ENCODE measurements at places on chromosomes 16 and 17.
A peak's percentile ranks its signal among the peaks of the same experiment; 100 is the strongest.

DNA sequence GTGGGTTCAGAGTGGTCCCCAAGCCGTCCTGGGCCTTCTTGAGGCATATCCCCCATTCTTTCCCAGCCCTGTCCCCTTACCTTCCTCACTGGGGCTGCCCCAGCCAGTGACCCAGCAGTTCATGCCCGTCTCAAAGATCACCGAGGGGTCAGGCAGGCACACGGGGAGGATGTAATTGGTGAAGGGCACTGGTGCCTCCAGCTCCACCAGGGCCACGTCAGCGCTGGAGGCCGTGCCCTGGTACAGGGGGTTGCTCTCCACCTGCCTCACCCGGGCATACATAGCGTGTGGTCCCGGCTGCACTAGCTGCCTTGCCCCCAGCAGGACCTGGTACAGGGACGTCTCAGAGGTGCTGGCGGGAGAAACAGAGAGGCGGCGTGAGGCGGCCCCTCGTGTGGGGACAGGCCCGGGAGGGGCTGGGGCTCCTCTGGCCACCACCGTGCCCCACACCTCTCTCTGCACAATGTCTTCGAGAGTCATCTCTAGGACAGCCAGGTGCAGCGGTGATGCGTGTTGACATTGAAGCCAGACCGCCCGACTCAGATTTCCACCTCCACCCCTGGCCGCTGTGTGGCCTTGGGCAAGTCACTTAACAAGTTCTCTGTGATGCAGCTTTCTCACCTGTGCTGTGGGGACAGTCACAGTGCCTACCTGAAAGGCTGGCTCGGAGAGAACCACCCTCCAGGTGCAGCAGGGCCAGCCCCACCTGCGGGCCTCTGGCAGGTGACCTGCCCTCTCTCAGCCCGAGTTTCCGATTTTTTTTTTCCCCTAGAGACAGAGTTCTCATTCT is 5.8 kb downstream of the PRSS27 start:
- no peak for DNase-seq

DNA sequence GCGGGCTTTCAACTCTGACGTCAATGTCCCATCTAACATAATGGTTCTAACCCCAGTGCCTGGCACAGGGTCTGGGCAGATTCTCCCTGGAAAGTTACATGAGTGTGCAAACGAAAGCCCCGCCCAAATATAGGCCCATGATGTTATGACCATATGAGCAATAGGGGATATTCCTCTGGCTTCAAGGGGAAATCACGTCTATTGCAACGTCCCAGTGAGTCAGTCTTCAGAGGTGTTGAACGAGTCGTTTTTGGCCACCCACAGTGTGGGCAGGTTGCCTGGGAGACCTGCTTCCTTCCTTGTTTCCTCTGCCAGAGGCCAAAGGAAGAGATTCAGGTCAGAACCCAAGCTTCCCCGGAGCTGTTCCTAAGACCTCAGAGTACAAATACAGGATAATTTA is 30.3 kb downstream of the PIK3R5 start:
- peak; percentile 42 for DNase-seq

DNA sequence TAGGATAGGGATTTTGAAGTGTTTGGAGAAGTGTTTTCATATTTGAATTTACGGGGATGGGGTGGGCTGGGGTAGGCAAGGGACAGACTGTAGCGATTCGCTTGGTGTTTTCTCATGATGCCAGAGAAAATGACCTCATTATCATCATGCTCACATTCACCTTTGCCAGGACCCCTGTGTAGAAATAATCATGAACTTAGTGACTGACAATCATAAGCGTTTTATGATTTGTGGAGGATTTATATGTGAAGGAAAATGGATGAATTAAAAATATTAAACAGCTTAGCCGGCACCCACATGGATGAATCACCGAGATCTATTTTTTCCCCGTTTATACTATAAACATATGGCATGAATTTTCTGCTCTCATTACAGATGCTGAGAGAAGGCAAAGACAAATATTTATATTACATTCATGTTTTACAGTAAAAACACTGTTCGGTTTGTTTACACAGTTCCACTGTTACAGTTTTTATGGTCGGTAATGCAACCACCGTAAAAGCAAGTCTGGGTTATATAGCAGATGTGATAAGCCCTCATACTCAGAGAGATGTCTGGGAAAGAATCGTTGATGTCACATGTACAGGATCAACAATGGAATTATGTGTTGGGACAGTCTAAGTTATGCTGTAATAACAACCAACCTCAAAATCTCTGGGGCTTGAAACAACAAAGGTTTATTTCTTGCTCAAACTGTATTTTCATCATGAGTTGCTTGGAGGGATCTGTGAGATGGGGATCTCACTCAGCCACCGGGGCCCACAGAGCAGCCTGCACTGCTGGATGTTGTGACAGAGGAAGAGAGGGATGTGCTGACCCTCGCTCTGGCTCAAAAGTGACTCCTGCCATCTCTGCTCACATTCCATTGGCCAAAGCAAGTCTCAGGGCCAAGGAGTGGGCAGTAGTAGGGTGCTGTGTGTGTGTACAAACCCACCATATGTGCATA is 85.1 kb downstream of the WWOX start:
- peak; percentile 79 for DNase-seq

DNA sequence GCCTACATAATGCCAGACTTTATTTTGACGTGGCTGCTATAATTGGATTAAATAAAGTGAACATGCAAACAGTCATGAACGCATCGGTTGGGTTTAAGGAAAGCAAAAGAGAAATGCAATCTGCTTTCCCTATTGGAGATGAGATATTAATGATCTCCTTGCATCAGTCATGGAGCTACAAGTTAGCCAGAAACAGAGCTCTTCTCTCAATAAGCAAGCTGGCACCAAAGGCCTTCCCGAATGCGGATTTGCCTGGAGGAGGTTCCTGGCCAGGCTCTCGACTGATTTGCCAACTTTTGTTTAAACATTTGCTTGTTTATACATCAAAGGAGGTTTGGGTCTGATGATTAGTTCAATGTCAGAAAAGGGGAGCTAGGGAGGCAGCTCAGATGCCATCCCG is 318.4 kb downstream of the XYLT1 start:
- no peak for DNase-seq

GRCh38 chr17:79315358-79316105 is 240.9 kb downstream of the ENGASE start:
- no peak for DNase-seq

DNA sequence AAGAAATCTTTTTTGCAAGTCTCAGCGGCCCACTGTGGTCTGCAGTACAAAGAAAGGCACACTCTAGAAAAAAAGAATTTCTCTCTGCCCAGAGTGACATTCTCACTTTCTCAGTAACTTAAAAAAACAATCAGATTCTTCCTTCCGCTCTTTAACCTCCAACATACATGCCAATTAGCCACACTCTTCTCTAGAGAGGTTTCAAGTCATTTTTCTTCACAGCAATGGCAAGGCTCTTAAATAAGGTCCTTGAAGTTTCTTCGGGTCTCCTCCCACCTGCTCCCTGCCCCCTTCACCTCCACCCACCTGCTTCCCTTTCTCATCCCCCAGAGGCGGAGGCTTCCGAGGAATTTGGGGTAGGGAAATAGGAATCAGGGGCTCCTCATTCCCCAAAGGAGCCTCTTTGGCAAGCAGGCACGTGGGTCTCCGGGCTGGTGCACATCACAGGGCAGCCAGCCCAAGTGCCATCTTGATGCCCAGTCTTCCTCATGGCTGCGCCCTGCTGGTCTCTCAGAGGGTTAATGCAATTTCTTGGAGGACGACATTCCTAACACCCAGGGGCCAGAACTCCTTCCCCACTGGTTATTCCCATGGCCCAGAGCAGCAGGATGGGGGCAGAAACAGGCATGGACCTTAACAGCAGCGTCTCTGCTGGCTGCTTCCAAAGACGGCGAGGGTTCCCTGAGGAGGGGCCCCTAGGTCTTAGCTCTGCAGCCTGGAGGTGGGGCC is 855 bp upstream of the MEOX1 start:
- no peak for DNase-seq

- no peak for DNase-seq
Observed at GRCh38 chr17:36880268-36880905, 56.9 kb upstream of the LHX1 start.

DNA sequence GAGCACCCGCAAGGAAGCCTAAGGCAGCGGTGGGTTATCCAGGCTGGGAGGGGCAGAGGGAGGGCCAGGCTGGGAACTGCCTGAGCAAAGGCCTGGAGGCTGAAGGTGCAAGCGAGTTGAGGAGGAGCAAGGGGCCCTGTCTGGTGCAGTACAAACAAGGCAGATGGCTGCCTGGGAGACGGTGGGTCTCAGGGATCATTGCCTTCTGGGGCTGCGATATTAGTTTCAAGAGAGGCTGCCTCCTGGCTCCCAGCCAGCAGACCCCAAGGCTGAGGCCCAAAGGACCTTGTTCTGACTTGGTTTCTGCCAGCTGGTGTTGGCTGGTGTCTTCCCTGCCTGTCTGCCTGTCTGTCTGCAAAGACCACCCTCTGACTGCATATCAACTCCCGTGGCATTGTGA is 154.0 kb downstream of the IRF8 start:
- DNase-seq, result no peak

DNA sequence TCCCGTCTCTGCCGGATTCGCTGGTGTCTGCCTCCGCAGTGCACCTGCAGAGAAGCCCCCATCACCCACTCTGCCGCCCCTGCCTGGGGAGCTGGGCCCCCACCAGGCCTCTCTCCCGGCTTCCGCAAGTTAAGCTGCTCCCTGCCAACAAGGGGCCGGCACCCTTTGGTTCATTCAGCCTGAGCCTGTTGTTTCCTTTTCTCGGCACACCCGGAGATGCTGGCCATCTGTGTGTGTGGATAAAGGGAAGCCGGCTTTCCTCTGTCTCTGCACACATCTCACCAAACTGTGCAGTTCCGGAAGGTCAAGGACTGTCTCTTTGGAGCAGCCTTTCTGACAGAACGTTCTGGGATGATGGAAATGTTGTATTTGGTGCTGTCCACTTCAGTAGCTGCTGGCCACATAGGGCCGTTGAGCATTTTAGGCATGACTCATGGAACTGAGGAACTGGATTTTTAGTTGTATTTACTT is 6.8 kb downstream of the MAPK8IP3 start:
- no peak for DNase-seq

DNA sequence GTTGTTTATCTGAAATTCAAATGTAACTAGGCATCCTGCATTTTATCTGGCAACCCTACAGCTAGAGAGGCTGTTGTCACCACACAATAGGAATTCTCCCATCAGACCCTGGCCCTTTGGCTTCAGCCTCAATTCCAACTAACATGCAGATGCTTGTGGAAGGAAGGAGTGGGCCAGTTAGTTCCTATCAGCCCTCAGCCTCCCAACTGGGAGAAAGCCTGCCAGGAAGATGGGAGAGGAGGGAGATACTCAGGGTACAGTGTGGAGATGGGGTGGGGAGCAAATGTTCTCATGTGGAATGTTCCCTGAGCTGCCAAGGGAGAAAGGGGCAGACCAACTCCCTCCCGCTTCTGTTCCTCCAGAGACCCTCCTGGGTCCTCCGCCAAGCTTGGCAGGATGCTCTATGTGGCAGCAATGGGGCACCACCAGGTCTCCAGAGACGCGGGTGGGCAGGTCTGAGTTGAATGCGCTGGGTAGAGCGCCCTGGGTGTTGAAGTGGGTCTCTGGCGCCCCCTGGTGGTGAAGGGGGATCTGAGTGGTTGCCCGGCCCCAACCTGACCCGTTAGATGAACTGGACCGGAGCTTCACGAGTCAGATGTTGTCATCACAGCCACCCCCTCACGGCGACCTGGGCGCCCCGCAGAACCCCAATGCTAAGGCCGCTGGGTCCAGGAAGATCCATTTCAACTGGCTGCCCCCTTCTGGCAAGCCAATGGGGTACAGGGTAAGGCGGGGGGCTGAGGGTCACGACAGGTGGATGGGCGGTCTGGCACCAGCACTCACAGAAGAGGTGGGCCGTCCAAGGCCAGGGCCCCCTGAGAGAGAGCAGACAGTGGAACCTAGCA is 15.2 kb downstream of the GALK1 start:
- peak; percentile 90 for DNase-seq

GRCh38 chr17:79023180-79023705 is 726 bp upstream of the C1QTNF1 start:
- DNase-seq, result no peak
